ENCODE measurements at places on chromosomes 1 and 21.
A peak's percentile ranks its signal among the peaks of the same experiment; 100 is the strongest.

GRCh38 chr1:25906644-25907300 is 553 bp upstream of the STMN1 start:
- no peak for DNase-seq

DNA sequence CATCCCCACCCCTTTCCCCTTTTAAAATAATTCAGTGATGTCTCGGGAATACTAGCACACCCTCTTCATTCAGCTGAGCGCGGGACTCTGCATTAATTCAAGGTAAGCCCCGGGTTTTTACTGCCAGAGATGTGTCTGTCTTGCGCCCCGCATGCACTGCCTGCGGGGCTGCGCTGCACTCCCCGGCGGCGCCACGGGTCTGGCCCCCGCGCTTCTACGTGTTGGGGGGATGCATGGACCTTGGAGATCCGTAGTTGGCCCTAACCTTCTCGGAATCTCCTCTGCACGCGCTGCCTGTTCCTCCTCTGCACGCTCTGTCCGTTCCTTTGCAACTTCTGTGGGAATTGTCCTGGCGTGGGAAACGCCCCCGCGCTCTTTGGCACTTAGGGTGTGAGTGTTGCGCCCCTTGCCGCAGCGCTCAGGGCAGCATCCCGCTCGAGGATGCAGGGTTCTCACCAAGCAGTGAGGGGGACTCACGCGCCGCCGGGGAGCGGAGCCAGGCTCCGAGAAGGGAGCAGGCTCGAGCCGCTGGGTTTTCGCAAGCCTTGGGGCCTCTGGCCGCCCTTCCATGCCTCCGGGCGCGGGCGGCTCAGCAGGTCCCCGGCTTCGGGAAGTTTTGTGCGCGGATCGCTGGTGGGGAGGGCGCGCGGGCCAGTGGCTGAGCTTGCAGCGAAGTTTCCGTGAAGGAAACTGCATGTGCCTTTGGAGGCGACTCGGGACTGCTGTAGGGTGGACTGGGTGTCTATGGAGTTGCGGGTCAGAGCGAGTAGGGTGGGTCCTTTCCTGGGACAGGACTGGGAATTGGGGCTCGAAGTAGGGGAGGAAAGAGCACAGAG is 165.1 kb upstream of the CACNA1E start:
- no peak for DNase-seq

- no peak for DNase-seq
Observed at GRCh38 chr1:11541956-11542355, 63.0 kb downstream of the DISP3 start.

DNA sequence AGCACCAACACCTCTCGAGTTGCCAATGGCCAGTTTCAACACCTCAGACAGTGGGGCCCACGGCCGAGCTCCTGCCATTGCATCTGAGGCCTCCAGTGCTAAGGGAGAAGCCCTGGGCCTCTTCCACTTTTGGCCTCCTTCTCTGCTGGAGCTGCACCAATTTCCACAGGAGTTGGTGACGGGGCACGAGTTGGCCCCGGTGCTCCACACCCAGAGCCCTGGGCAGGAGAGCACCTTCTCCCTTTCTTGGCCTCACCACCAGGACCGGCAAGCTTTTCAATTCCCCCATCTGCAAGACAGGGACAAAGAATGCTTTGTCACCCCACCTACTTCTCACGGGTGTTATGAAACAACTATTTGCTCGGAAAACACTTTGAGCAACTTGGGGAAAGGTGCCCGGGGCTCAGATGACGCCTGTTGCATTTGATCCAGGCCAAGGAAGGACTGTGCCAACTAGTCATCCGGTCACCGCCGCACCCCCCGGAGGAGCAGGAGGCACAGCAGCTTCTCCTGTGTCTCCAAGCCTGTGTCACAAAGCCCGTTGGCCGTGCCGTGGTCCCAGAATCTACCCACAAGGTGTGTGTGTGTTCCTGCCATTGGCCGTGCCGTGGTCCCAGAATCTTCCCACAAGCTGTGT is 55.2 kb downstream of the TOMM20 start:
- no peak for DNase-seq

DNA sequence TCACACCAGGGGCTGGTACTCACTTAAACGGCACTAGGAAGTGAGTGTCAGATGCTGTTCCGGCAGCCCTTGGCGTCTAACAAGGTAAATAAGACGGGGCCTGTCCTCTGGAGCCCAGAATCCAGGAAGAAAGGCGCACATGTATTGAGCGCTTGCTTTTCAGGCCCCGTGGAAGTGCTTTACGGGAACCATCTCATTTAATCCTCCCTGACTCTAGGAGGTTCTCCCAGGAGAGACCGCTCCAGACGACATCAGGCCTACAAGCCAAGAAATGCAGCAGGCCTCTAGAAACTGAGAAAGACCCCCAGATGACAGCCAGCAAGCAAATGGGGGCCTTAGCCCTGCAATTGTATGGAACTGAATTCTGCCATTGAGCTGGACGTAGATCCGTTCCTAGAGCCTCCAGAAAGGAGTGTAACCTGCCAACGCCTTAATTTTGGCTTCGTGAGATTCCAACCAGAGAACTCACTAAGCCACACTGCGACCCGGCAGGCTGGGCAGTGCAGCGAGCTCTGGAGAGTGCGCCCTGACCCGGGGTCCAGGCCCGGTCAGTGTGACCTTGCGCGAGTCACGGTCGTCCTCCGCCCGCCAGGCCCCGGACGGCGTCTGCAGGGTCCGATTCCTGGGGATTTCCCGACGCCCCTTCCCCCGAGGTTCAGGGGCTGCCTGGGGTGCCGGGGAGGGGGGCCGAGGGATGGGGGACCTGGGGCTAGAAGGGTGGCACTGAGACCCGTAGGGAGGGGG is 532 bp upstream of the MANEAL start:
- DNase-seq = no peak

GRCh38 chr1:118995312-118996016 is 7.3 kb upstream of the TBX15 start:
- no peak for DNase-seq

DNA sequence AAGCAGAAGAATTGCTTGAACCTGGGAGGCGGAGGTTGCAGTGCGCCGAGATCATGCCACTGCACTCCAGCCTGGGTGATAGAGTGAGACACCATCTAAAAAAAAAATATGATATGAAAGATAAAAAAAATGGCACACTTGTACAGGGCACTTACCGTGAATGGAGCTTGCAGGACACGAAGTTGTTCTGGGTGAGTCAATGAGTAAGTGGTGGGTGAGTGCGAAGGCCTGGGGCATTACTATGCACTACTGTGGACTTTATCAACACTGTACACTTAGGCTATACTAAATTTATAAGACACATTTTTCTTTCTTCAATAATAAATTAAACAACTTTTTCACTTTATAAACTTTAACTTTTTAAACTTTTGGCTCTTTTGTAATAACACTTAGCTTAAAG is 37.0 kb downstream of the TNFRSF8 start:
- no peak for DNase-seq

DNA sequence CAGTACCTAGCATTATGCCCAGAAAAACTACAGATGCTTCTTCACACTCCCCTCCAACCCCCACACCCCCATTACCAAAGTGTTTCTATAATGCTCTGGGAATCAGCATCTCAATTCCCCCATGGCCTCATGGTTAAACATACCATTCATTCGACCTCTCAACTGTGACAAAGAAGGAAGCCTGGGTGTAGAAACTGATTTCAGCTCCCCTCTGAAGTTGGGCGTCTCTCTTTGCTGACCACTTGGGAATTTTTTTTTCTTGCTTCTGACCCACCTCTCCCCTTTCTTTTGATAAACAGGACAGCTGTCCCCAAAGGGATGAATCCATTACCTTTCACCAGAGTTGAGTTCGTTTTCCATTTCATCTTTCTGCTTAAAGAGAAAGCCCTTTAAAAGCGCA is 116.4 kb upstream of the HOOK1 start:
- no peak for DNase-seq

GRCh38 chr1:154784924-154785531 is 85.1 kb downstream of the KCNN3 start:
- no peak for DNase-seq

GRCh38 chr1:8518490-8518801 is 200.5 kb downstream of the SLC45A1 start:
- DNase-seq = no peak

- DNase-seq = no peak
Observed at GRCh38 chr1:59926381-59927123, at the start of gene CYP2J2. TSS of gene CYP2J2 (minus strand) at chr1:59926773. CDS start at chr1:59926746, 27 bp downstream.

- DNase-seq = no peak
Observed at GRCh38 chr1:230308039-230308438, 118.1 kb downstream of the PGBD5 start.

GRCh38 chr21:32978331-32979270 is 47.1 kb upstream of the OLIG2 start:
- DNase-seq = no peak

GRCh38 chr21:43719748-43720538 is 1.0 kb downstream of the PDXK start:
- no peak for DNase-seq

- no peak for DNase-seq
Observed at GRCh38 chr1:44664730-44665370, 9.4 kb downstream of the TMEM53 start.

DNA sequence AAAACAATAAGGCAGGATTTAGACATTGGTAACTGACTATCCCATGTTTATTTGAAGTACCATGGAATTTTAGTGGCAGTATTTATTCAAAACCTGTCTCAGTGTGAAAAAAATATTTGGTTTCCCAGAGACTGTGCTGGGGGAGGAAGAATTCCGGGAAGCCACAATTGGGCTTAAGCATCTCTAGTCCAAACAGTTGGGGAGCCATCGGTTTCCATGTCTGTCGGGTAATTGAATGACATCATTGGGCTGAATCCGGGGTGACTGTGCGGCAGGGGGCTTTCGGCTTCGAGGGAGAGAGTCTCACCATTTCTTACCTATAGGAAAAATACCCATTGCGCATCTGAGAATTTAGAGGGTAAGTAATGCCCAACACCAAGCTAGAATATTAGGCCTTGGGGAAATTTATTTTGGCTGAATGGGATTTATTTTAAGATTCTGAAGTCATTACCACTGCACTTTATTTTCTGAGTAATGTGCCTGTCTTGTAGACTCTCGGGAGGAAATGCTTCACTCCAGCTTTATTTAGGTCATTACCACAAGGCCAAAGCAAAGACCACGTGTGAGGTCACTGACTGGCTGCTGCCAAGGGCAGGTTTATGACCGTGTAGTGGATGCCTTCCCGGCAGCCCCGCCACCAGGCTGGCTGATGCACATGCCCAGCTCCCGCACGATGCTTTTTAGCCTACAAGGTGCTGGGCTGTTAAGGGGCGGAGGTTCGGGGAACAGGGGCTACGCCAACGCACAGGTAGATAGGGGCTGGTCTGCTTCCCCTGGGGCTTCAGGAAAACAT is 23.1 kb upstream of the UMODL1 start:
- DNase-seq = peak; percentile 93
